ENCODE measurements at places on chromosomes 7 and 10. TPM values are rescaled to one million over a fixed set of nuclear protein-coding genes. Genes with fewer than 3 reads are reported as not detected.

DNA sequence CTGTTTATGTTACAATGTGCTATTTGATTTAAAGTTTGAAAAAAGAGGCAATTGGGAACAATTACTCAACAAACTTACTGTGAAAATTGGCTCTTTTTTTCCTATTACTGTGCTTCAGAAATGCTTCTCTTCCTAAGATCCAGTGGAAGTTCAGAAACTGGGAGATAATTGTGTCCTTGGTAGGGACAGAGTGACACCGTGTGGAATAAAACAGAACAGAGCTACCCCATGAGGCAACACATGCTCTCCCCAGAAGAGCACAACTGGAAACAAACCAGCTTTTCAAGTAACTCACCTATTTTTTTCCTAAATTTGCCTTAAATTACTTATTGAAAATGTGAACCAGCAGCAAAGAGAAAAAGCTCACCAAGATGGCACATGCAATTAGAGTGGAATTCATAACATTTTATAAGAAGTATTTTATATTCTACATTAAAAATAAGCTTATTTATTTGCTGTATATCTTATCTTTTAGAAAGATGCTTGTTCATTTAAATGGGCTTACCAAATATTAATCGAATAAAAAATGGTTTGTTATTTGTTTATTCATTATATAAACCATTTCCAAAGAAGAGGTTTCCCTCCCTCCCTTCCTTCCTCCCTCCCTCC, 346.1 kb upstream of the ANKRD30A start:
- no peaks in the 10 kb centered on the region for H3K27me3 ChIP-seq
- H3K36me3 ChIP-seq = no peaks in the 10 kb centered on the region
- H3K4me3 ChIP-seq = no peak overlapping the region
- no peaks in the 10 kb centered on the region for H3K4me1 ChIP-seq

DNA sequence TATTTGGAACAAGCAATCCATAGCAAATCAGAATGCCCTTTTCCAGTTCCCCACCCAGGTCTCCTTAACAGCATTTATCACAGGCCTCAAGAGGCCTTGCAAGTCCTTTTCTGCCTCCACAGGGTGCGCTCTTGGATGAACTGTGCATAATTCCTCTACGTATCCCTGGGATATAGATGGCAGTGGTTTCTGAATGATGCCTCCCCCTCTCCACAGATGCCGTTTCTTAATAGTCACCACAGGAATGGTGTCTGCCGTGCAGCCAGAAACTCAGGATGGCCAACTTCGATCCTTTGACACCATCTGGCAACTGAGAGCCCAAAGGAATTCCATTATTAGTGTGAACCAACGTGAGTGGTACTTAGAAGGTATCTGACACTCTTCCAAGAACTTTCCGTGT, 43.1 kb downstream of the JAZF1 start:
- H3K27me3 ChIP-seq = peaks cover 6% of the 10 kb centered on the region
- DNase-seq = no peak
- H3K36me3 ChIP-seq = no peaks in the 10 kb centered on the region
- no peaks in the 10 kb centered on the region for H3K4me1 ChIP-seq
- no peak overlapping the region for H3K27ac ChIP-seq
- no peak overlapping the region for H3K4me3 ChIP-seq

DNA sequence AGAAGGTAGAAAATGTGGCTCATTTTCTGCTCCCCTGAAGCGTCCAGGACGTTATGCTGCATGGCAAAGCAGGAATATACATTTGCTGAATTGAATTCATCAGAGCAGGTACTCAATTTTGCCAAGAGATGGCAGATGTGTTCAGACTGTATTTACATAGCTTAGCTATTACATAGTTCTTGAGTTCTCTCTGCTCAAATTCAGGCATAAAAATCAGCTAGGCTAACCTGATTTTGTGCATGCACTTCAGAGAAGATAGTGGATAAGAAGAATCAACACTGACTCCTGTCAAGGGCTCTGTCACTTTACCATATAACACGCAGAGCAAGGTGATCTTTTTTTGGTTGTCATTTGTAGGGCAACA, 209.2 kb upstream of the FAM3C start:
- no peak overlapping the region for H3K27ac ChIP-seq
- no peaks in the 10 kb centered on the region for H3K27me3 ChIP-seq
- no peak overlapping the region for H3K4me3 ChIP-seq
- H3K4me1 ChIP-seq = no peaks in the 10 kb centered on the region
- no peak for DNase-seq
- H3K36me3 ChIP-seq = no peaks in the 10 kb centered on the region

- no peak for DNase-seq
- H3K36me3 ChIP-seq = no peaks in the 10 kb centered on the region
- no peak overlapping the region for H3K4me3 ChIP-seq
- 0 out of 2 replicates have a peak, but pooled peaks cover 5% of the 10 kb centered on the region for H3K4me1 ChIP-seq
- H3K27me3 ChIP-seq = peaks cover 5% of the 10 kb centered on the region
These were observed 59.5 kb upstream of the LAMB1 start for GRCh38 chr7:108062250-108063014.

BRI3 gene
- polyA plus RNA-seq = 6.1 TPM

Measured in GM12878 (cell line).